ENCODE measurements at places on chromosomes 5 and 9.

DNA sequence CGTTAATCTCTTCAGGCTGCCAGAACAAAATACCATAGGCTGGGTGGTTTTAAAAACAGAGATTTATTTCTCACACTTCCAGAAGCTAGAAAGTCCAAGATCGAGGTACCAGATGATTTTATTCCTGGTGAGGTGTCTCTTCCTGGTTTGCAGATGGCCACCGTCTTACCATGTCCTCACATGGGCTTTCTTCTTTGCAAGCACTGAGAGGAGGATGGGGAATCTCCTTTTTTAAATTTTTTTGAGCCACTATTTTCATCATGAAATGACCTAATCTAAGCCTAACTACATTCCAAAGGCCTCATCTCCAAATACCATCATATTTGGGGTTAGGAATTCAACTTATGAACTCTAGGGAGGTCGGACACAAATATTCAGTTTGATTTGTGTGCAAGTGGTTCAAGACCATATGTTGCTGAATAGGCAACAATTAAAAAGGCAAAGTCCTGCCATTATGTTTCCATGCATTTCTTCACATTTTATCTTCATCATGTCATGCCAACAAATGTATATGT, 371.2 kb downstream of the CDH18 start:
- no peak for DNase-seq

DNA sequence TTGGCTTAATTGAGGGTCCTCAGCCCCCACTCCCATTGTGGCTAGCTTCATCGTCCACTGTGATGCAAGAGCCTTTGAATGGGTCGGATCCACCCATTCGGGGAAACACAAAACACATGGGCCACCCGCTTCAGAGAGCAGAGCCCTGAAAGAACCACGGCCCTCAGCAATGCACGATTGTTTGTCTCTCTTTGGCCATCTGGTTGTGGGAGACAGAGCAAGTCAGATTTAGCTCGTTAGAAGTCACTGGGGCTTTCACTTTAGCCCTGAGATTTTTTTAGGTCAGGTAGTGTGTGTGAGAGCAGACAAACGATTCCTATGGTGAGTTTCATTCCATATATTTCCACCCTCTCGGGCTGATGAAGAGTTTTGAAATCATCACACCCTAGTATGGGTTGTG, 12.9 kb upstream of the COL15A1 start:
- DNase-seq: no peak

GRCh38 chr9:109922617-109923470, 142.8 kb downstream of the PALM2AKAP2 start:
- DNase-seq: no peak

GRCh38 chr9:69149321-69149807, 24.7 kb upstream of the TJP2 start:
- DNase-seq: peak; percentile 44

- no peak for DNase-seq
These were observed 175.1 kb downstream of the ACER2 start for GRCh38 chr9:19583890-19584289.

GRCh38 chr5:132770476-132771159, 6.4 kb downstream of the SEPTIN8 start:
- DNase-seq: no peak
